ENCODE measurements at places on chromosomes 11 and 22.

- DNase-seq, result no peak
Observed at GRCh38 chr22:21714786-21715185, 20.8 kb downstream of the YPEL1 start.

DNA sequence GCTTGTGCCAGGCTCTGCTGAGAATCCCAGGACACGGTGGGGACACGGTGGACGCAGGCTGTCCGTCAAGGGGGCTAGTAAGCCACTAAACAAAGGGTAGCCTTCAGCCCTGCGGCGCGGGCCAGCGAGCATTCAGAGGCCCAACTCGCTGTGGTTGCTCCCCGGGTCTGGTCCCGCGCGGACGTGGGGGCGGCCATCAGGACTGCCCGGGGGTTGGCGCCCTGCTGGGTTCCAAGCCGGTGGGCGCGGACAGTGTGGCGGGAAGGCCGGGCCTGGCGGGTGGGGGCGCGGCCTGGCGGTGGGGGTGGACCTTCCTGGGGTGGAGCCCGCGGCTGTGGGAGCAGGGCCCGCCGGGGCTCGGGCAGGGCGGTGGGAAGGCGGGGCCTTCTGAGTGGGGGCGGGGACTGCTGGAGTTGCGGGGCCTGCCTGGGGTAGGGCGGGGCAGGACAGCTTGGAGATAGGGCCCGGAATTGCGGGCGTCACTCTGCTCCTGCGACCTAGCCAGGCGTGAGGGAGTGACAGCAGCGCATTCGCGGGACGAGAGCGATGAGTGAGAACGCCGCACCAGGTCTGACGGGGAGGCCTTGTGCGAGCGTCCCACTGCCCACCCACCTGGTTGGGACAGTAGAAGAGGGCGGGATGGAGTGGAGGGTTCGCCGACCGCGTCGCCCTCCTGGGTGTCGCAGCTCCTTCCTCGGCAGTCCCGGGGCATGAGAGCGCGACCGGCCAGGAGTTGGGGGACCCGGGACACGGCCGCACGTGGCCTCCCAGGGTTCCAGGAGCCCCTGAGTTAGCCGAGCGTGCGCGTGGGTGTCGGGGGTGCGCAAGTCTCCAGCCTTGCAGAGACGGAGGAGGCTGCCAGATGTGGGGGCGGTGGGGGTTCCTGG lies at the start of gene SERHL2:
Gene SERHL2, plus strand, starts transcription at position 482 of the 887 bp plus-strand sequence. Its CDS starts 65 bp downstream, at position 547.
- peak; percentile 85 for DNase-seq

DNA sequence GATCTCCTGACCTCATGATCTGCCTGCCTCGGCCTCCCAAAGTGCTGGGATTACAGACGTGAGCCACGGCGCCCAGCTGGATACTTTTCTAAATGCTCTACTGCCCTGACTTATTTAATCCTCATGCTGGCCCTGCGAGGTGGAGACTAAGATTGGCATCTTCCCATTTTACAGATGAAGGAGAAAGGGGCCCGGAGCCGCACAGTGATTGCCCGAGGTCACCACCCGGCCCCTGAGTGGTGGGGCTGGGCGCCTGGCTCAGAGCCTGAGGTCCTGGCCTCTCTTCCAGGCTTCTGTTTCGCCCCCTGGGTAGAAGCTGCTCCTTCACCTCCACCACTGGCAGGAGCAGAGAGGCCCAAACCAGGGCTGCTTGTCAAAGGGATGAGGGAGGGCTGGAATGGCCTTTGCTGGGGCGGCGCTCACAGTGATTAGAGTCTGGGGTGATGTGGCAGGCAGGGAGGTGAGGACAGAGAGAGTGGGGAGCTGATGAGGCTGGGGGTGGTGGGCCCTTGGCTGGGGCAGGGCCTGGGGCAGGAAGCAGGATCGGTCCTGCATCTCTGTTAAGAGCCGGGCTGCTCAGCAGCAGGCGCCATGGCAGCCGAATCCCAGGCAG lies 15.4 kb upstream of the MPPED1 start:
- DNase-seq, result no peak

DNA sequence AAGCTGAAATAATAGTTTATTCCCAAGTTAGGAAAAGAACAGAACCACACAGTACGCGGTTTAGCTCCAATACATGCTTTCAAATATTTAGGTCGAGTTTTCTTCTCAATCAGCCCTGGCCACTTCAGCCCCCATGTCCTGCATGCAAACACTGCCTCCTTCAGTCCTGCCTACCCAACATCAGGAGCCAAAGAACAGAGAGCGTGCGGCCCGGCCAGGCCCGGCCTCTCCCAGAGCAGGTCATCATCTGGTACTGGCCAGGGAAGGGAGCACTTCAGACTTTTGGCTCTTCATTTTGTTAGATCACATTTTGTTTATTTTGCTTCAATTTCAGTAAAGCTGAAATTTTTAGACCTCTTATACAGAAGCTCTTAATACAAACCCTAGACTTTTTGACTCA lies 6.7 kb downstream of the BRD1 start:
- DNase-seq, result no peak

DNA sequence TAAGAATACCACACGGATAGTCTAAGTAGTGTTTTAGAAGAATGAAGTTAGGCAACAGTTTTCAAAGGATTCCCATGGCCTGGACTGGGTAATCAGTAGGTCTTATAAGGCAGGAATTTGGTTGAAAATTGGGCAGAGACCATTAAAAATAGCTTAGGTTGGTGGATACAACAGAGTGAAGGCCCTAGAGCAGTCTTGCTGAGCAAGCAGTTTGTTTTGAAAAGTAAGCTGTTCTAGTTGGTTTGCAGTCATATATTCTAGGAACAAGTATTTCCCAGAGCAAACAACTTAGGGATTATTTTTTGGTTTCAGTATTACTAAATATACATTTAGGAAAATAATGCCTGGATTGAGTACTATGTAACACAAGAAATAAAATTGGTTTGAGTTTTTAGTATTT lies 64.8 kb downstream of the MUC15 start:
- DNase-seq, result no peak

DNA sequence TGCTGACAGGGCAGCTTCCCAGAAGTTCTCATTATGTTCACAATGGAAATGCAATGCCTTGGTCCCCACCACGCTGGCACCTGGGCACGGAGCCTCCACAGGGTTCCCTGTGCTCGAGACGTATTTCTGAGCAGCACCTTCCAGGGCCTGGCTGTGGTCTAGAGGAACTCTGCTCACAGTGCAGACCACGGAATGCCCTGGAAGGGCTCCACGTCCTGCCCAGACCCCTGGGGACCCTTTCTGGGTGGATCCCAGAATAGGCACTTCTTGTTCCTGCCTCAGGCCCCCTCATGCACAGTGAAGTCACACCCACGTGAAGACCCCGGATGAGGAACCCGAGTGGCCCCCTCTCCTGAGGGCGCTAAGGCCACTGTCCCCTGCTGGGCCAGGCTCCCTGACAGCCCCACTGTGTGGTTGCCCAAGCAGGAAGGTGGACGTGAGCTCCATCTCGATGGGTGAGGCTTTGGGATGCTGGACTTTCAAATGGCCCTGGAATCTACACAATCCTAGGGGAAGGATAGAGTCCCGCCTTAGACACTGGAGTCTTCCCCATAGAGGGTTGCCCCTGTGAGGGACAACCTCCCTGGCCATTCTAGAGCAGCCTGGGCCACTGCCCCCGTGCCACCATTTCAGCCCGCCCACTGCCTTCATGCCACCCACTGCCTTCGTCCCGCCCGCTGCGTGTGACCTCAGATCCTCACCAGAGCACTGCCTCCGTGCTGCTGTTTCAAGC lies 1106.8 kb downstream of the BRD1 start:
- DNase-seq, result no peak

GRCh38 chr22:25566898-25567235 lies 2.4 kb downstream of the GRK3 start:
- no peak for DNase-seq

- no peak for DNase-seq
Observed at GRCh38 chr22:23565305-23565914, 14.7 kb downstream of the IGLL1 start.

DNA sequence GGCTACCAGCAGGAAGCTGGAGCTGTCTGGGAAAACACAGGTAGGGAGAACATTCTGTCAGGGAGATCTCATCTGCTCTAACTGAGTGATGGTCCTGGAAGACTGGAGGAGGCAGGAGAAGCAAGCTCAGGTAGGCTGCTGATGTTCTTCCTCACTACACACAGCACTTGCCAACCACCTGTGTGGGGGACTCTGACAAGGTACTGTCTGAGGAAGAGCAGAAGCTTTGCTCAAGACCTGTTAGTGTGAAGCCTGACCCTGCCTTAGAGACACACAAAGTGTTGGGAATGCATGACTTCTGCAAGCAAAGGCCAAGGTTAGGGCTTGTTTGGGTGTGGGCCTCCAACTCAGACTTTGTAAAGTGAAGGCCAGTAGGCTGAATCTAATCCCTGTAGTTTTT lies 46.5 kb downstream of the CHST1 start:
- DNase-seq, result no peak

- DNase-seq, result no peak
Observed at GRCh38 chr11:7439746-7440320, 45.5 kb upstream of the OLFML1 start.

DNA sequence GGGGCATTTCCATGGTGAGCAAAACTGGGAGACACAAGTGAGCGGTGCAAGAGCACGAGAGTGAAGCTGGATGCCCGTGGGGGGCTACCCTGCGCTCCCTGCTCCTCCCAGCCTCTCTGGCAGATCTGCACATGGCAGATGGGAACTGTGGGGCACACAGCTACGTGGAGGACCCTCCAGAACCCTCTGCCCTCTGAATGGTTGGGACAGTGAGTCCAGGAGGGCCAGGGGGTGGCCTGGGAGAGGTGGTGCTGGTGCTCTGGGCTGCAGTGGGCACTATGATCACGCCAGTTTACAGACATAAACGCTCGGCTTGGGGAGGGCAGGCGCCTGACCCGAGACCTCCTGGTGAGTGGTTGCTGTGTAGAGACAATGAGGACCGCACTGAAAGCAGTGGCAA lies 205.9 kb downstream of the CTTN start:
- no peak for DNase-seq

DNA sequence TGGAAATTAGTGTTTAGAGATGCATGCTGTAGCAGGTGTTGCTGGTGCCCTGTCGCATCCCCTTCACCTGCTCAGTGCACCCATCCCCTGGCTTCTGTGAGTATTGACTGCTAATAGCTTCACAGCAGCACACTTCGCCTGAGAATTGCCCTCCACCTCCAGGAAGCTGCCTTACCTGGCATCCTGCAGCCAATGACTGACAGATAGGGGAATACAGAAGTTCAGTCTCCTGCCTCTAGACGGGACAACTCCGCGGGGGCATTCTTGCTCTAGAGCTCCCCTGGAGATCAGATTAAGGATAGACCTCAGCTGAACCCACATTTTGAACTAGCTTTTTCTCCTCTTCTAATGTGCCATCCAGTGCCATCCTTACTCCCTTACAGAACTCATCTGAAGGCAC lies 9.3 kb upstream of the CD3E start:
- no peak for DNase-seq

- no peak for DNase-seq
Observed at GRCh38 chr11:91790346-91791170, 434.1 kb upstream of the FAT3 start.

- no peak for DNase-seq
Observed at GRCh38 chr11:13955971-13956421, 6.5 kb upstream of the SPON1 start.
